Karpas-422 (cell line): ENCODE measurements at places on chromosomes 6 and 20. TPM values are rescaled to one million over a fixed set of nuclear protein-coding genes. Genes with fewer than 3 reads are reported as not detected.
A peak's percentile ranks its signal among the peaks of the same experiment; 100 is the strongest.

The FAM162B gene
- total RNA-seq = not detected in 2 replicates

The C6orf132 gene
- total RNA-seq = 0.11 and 0.83 TPM in 2 replicates

GRCh38 chr6:150683320-150683719, 83.6 kb downstream of the PLEKHG1 start:
- DNase-seq = no peak

- no peak for DNase-seq
Measured at GRCh38 chr20:25135031-25135430, 53.1 kb upstream of the VSX1 start.

- DNase-seq = no peak
Measured at GRCh38 chr6:161439093-161439492, 165.2 kb upstream of the AGPAT4 start.

The FRK gene
- total RNA-seq = not detected in 2 replicates

- DNase-seq = peak; percentile 86
Measured at GRCh38 chr6:125191916-125192609, 38.5 kb downstream of the TPD52L1 start.

- DNase-seq = no peak
Measured at GRCh38 chr20:34871966-34872621, 562 bp downstream of the GGT7 start.

- no peak for DNase-seq
Measured at GRCh38 chr6:129713806-129714333, 3.9 kb upstream of the ARHGAP18 start.

DNA sequence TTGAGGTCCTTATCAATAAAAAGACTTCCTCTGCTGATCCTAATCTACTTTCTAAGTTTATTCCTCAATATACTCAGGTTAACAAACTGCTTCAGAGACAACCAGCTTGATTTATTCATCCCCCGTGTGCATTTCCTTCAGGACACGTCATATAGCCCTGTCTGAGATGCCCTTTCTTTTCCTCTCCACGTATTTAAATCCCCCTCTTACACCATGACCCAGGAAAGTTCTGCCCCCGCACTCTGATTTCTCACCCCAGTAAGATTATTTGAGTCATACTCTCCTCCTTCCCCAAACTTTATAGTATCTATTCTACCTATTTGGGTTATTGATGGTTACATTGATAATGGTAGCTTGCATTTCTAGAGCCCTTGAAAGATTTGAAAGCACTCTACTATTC, 9.8 kb upstream of the CGA start:
- no peak for DNase-seq

The SAPCD1 gene
- total RNA-seq = 1.8 and 14.0 TPM in 2 replicates

The EPPIN gene
- not detected in 2 replicates for total RNA-seq

- DNase-seq = no peak
Measured at GRCh38 chr6:52820198-52820597, 16.6 kb upstream of the GSTA1 start.

- no peak for DNase-seq
Measured at GRCh38 chr6:20632696-20633095, 98.4 kb downstream of the CDKAL1 start.

- no peak for DNase-seq
Measured at GRCh38 chr20:33770005-33770404, 38.2 kb downstream of the ZNF341 start.

GRCh38 chr6:64062960-64063683, 427.5 kb downstream of the PHF3 start:
- no peak for DNase-seq

GRCh38 chr6:130520221-130520620, 154.4 kb downstream of the TMEM200A start:
- DNase-seq = no peak

The OOEP gene
- total RNA-seq = not detected in 2 replicates

The CD24 gene
- total RNA-seq = 604 and 1,213 TPM in 2 replicates

The SIM1 gene
- total RNA-seq = not detected in 2 replicates

The KIF25 gene
- not detected in 2 replicates for total RNA-seq

The SCUBE3 gene
- total RNA-seq = not detected in 2 replicates

GRCh38 chr6:7222197-7222596, 90.8 kb downstream of the SSR1 start:
- no peak for DNase-seq

The C20orf144 gene
- 0.45 and 0.69 TPM in 2 replicates for total RNA-seq

GRCh38 chr6:7777074-7777473, 51.2 kb downstream of the BMP6 start:
- no peak for DNase-seq

DNA sequence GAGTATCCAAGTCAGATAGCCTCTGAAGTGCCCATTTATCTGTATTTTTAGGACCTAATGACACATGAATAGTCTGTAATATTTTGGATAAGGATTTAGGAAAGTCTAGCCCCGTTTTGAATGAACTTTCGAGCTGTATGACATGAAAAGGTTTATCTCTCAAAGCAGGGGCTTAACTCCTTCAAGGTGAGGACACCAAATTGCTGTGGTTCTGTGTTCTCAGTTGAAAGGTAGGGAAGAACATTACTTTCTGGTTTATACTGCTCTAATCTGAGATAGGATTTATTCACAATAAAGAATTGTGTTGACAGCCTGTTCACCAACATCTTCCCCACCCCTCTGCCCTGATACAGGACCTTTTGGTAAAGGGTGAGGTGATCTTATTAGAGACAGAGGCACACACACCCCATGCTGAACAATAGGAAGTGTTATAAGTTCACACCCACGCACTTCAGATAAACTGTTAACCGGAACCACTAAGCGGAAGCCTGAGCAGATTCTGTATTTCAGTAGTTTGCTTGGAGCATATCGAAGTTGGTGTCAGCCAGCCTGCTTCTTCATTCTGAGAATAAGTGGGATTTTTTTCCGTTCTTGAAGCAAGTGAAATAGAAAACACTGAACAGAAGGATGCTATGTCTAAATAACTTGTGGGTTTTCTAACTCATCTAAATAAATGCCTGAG, 223.3 kb downstream of the TMEM242 start:
- no peak for DNase-seq

The COL21A1 gene
- not detected in 2 replicates for total RNA-seq

DNA sequence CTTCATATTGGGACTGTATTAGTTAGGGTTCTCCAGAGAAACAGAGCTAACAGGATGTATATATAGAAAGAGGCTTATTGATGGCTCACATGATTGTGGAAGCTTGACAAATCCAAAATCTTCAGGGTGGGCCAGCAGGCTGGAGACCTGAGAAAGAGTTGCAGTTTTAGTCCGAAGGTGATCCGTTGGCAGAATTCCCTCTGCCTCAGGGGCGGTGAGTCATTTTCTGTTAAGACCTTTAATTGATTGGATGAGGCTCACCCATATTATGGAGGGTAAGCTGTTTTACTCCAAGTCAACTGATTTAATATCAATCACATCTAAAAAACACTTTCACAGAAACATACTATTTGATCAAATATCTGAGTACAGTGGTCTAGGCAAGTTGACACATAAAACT, 113.6 kb downstream of the FLRT3 start:
- no peak for DNase-seq

DNA sequence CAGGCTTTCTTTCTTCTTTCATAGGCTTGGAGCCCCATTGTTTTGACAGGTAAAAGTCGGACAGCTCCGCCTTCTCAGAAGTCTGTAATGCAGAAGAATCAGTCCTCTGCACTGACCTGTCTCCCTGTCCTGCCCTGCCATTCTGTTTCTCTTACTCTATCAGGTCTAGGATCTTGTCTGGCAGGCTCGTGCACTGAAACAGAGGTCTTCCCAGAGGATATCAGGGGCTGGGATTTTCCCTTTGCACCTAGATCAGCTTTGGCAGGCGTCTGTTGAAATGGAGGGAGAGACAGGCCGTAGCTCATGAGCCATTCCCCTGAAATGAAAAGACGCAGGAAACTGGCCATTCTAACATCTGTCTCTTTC, 25.0 kb downstream of the KIF3B start:
- no peak for DNase-seq

DNA sequence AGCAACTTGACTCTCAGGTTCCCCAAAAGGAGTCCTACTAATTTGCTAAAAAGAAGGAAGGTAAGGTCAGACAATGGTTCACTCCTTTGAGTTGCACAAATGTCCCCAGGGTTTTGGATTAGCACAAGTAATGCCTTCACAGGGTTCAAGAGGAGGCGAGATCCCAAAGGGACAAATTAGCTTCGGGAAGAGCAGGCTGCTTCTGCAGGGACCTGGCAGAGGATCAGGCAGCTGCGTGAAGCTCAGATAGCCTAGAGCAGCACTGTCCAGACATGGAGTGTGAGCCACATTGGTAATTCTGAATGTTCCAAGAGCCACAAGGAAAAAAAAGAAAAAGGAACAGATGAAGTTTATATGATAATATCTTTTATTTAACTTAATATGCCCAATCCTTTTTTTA, 115.4 kb downstream of the CFAP61 start:
- no peak for DNase-seq

The TSHZ2 gene
- total RNA-seq = 0.11 TPM in 1 of 2 replicates, not detected in the other

- peak; percentile 76 for DNase-seq
Measured at GRCh38 chr6:118886641-118887040, 7.3 kb upstream of the ASF1A start.

The PXDC1 gene
- not detected in 2 replicates for total RNA-seq

GRCh38 chr6:137002505-137002904, 42.3 kb downstream of the IL20RA start:
- DNase-seq = no peak
